ENCODE measurements at places on chromosomes 2 and 18.

GRCh38 chr2:121902171-121902591 lies 146.7 kb downstream of the TSN start:
- DNase-seq = no peak

DNA sequence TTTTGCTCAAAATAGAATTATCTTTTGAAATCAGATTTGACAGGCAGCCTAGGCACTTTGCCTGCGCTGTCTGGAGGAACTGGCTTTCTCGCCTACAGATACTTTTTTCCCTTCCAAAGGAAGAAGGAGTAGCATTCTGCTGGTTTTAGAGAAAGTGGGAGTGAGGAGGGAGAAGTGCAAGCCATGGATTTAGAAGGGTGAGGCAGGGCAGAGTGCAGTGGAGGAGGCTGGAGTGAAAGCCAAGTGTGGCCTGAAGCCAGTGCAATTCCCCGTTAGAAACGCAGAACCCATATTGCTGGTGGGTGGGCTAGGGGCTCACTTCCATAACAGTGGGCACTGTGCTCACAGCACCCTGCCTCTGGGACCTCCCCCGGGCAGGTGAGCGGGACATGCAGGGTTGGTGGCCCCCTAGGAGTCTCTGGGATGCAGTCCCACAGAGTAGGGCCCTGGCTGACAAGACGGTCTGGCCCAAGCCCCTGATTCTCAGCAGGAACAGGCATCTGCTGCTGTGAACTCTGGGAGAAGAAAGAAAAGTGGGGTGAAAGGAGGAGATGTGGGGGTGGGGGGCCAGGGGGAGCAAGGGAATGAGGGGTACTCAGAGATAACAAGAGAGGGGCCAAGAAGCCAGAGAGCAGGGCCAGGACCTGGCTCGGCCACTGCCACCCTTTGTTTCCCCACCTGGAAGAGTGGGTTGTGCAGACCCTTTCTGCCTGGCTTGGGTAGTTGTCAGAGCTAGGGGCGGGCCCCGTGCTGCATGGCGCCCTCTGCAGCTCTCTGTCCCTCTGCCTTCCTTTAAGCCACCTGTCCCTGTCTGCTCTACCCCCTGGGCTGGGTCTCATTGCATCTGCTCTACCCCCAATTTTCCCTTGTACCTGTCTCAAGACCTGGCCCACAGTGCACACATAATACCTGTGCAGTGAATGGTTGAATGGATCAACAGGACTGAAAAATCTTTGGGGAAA lies 273.5 kb upstream of the HS6ST1 start:
- DNase-seq = no peak

DNA sequence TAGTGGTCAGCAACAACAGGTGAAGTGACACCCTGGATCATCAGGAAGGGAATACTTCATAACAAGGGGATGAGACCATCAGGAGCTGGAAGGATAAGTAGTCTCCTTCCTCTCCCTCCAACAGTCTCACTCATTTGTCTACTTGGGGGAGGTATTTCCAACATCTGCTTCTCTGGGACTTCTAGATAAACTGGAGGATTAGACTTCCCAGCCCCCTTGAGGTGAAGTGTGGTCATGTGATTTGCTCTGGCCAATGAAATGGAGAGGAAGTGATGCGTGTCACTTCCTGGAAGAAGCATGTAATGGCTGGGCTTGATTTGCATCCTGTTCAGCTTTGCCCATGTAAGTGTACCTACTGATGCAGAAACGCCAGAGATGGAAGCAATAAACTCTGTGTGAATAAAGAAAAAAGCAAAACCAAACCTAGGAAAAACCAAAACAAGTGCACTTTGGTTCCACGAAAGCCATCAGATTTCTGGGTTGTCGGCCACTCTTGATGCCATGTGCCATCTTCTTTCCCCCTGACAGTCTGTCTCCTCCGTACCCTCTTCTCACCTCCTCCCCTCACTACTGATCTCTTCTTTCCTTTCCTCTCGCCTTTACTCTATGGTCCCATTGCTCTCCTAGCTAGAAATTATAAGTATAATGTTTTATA lies 76.1 kb upstream of the DNMT3A start:
- DNase-seq = no peak

DNA sequence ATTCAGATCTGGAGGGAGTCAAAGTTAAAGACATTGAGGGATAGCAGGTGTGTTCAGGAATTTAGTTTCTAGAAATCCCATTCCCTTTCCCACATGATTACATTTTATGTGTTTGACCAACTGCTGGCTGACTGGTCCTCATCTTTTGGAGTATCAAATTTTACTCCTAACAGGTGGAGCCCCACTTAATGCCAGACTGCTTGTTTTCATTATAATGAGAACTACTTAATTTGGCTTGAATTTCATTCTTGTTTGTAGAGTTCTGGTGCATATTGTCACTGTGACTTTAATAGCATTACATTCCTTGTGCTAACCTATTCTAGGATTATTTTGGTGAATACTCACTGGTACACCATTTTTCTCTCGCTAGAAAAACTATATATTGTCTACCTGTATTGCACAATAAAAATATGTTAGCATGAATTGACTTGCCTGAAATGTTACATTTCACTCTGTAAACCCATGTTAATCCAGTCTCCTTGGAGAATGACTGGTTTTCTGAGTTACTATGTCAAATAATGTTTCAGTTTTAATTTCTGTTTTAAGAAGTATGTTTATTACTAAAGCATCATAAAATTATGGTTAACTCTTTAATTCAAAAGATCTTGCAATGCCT lies 98.2 kb downstream of the TANC1 start:
- no peak for DNase-seq

GRCh38 chr2:188949046-188949818 lies 24.9 kb upstream of the COL3A1 start:
- no peak for DNase-seq

- no peak for DNase-seq
Observed at GRCh38 chr18:36769172-36769571, 59.6 kb downstream of the TPGS2 start.

DNA sequence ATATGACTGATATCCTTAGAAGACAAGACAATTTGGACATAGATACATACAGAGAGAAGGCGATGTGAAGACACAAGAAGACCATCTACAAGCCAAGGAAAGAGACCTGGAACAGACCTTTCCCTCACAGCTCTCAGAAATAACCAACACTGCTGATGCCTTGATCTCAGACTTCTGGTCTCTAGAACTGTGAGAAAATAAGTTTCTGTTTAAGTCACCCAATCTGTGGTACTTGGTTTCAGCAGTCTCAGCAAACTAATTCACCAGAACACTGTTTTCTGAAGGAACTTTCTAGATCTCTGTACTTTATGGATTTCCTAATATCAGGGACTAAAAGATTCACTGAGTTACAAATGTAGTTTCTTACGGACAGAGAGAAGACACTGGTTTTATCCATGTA lies 58.8 kb downstream of the NAB1 start:
- DNase-seq = no peak

GRCh38 chr2:235859651-235860050 lies 308.5 kb downstream of the GBX2 start:
- DNase-seq = no peak

- no peak for DNase-seq
Observed at GRCh38 chr2:102622646-102623045, 3.3 kb downstream of the SLC9A2 start.

- no peak for DNase-seq
Observed at GRCh38 chr18:3450012-3450798, at the start of gene TGIF1. Gene TGIF1 (plus strand): TSS chr18:3450172. CDS start chr18:3450490, 318 bp downstream.

- peak; percentile 57 for DNase-seq
Observed at GRCh38 chr2:201233192-201233811, 27.0 kb upstream of the CASP8 start.

- no peak for DNase-seq
Observed at GRCh38 chr2:159942146-159942545, 120.3 kb downstream of the PLA2R1 start.

- DNase-seq = no peak
Observed at GRCh38 chr2:203673933-203674332, 32.5 kb upstream of the CD28 start.

- DNase-seq = no peak
Observed at GRCh38 chr2:226234187-226234586, 565.4 kb downstream of the IRS1 start.

DNA sequence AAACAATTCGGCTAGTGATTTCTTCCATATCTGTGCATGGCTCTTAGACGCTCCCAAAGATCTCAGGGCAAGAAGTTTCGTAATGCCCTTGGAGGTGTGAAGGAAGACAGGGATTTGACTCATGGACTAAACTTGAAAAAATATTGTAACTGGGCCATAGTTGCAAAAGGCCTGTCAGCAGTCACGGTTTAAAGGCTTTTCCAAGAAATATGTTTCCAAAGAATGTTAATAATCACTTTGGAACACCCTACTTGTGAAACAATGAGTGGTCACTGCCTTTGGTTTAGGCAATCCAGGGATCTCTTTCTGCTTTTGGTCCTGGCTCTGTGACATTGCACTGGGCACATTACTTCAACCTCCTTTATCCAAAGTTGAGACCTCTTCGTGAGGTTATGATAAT lies 102.5 kb upstream of the RASGRP3 start:
- DNase-seq = no peak
